ENCODE measurements at places on chromosomes 16 and 17. TPM values are rescaled to one million over a fixed set of nuclear protein-coding genes. Genes with fewer than 3 reads are reported as not detected.

CDRT15L2 gene
- total RNA-seq = not detected

MT4 gene
- total RNA-seq = not detected

CD300A gene
- total RNA-seq = 3.7 TPM

RNF157 gene
- total RNA-seq = 17.5 TPM

KRTAP9-8 gene
- not detected for total RNA-seq

GPT2 gene
- total RNA-seq = 10.5 TPM

TNFRSF17 gene
- 2.1 TPM for total RNA-seq

KRT12 gene
- 2.5 TPM for total RNA-seq

CRAMP1 gene
- total RNA-seq = 20.6 TPM

DPEP3 gene
- not detected for total RNA-seq

CSH1 gene
- total RNA-seq = not detected

THRA gene
- total RNA-seq = 56.8 TPM

RPRML gene
- 0.26 TPM for total RNA-seq

NPW gene
- total RNA-seq = 0.60 TPM

IRF8 gene
- total RNA-seq = 28.8 TPM

GNPTG gene
- total RNA-seq = 57.3 TPM

CCDC200 gene
- total RNA-seq = not detected

KRTAP9-7 gene
- total RNA-seq = not detected

TMEM235 gene
- not detected for total RNA-seq

GJD3 gene
- 1.4 TPM for total RNA-seq

TNFRSF13B gene
- 0.98 TPM for total RNA-seq

TNK1 gene
- 16.4 TPM for total RNA-seq

CTU2 gene
- 16.1 TPM for total RNA-seq

HIGD1B gene
- 1.6 TPM for total RNA-seq

VPS9D1 gene
- total RNA-seq = 15.3 TPM

IFI35 gene
- 58.2 TPM for total RNA-seq

PARD6A gene
- 3.7 TPM for total RNA-seq

EVI2B gene
- 3.3 TPM for total RNA-seq

CPNE7 gene
- total RNA-seq = 0.79 TPM

PRRT2 gene
- 0.94 TPM for total RNA-seq

MT3 gene
- total RNA-seq = 3.0 TPM

ALOX15B gene
- total RNA-seq = 1.3 TPM

MILR1 gene
- total RNA-seq = 4.4 TPM

MYOCD gene
- total RNA-seq = 9.4 TPM

BRIP1 gene
- 0.89 TPM for total RNA-seq

SLFN11 gene
- 4.2 TPM for total RNA-seq

TMEM100 gene
- 2.8 TPM for total RNA-seq

CCL13 gene
- total RNA-seq = 1.9 TPM

TNFSF13 gene
- 41.0 TPM for total RNA-seq

ATP2C2 gene
- total RNA-seq = 322 TPM

NOG gene
- 0.32 TPM for total RNA-seq

RNPS1 gene
- total RNA-seq = 125 TPM

Data from mucosa of descending colon (tissue), 3 donors.